Renal cortical epithelial cell (primary cell): ENCODE measurements at places on chromosomes 4 and X. TPM values are rescaled to one million over a fixed set of nuclear protein-coding genes. Genes with fewer than 3 reads are reported as not detected.

The IQSEC2 gene
- total RNA-seq: 8.2 and 17.8 TPM in 2 replicates

The LRCH2 gene
- total RNA-seq: 1.4 and 7.4 TPM in 2 replicates

The GNRHR gene
- not detected in 2 replicates for total RNA-seq

The NAA10 gene
- total RNA-seq: 51.8 and 52.8 TPM in 2 replicates

The SMIM20 gene
- 28.3 and 39.2 TPM in 2 replicates for total RNA-seq

The USP17L28 gene
- not detected in 2 replicates for total RNA-seq

The PNMA6F gene
- total RNA-seq: not detected in 2 replicates

The BMPR1B gene
- 2.1 and 6.5 TPM in 2 replicates for total RNA-seq

The MAP9 gene
- total RNA-seq: 10.6 and 44.4 TPM in 2 replicates

The NAA11 gene
- total RNA-seq: not detected in 2 replicates

The MAGED1 gene
- total RNA-seq: 61.8 and 148 TPM in 2 replicates

The PPP2R2C gene
- total RNA-seq: 0.20 and 2.6 TPM in 2 replicates

The BLTP1 gene
- 43.9 and 122 TPM in 2 replicates for total RNA-seq

The ADH1B gene
- not detected in 2 replicates for total RNA-seq

The CENPI gene
- 1.2 and 14.6 TPM in 2 replicates for total RNA-seq

The SSX2B gene
- total RNA-seq: not detected in 2 replicates

The POU3F4 gene
- not detected in 2 replicates for total RNA-seq

The TBC1D19 gene
- total RNA-seq: 75.4 and 81.3 TPM in 2 replicates

The XK gene
- 0.30 and 0.87 TPM in 2 replicates for total RNA-seq

The STBD1 gene
- 10.6 and 11.6 TPM in 2 replicates for total RNA-seq

The ACOX3 gene
- total RNA-seq: 25.0 and 41.5 TPM in 2 replicates

The TEX13D gene
- not detected in 2 replicates for total RNA-seq

The VCX3A gene
- not detected in 2 replicates for total RNA-seq

The IQCM gene
- total RNA-seq: 0.52 TPM in 1 of 2 replicates, not detected in the other

The SPANXC gene
- not detected in 2 replicates for total RNA-seq

The CYSLTR1 gene
- total RNA-seq: not detected in 2 replicates

The CT47B1 gene
- not detected in 2 replicates for total RNA-seq

The RIBC1 gene
- 1.2 and 2.8 TPM in 2 replicates for total RNA-seq
